ENCODE measurements at places on chromosomes 11 and 22.

GRCh38 chr11:2387266-2387987 lies 10.3 kb downstream of the CD81 start:
- no peak for DNase-seq

- DNase-seq = no peak
These were observed 941.0 kb upstream of the CHORDC1 start for GRCh38 chr11:91163619-91164451.

GRCh38 chr11:986270-986951 lies 50.1 kb downstream of the MUC6 start:
- DNase-seq = no peak

GRCh38 chr22:46408568-46409506 lies 73.3 kb downstream of the TRMU start:
- no peak for DNase-seq

GRCh38 chr22:36192542-36192941 lies 9.1 kb downstream of the APOL4 start:
- no peak for DNase-seq

DNA sequence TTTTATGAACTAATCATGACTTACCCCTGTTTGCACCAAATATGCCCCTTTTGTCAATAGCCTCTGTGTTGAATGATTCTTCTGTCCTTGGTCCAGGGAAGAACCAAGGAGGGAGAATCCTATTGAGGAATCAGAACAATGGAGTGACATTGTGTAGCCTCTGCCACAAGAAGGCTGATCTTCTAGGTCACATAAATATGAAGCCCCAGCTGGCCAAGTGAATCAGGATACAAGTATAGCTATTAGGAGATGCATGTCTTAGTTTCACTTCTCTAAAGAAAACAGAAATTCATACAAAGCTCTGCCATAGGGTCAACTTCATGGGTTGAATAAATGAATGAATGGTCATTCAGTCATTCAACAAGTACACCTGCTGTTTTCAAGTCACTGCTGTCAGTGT lies 118.2 kb upstream of the BLID start:
- no peak for DNase-seq

- no peak for DNase-seq
These were observed 50.6 kb upstream of the TOP3B start for GRCh38 chr22:22032906-22033802.

DNA sequence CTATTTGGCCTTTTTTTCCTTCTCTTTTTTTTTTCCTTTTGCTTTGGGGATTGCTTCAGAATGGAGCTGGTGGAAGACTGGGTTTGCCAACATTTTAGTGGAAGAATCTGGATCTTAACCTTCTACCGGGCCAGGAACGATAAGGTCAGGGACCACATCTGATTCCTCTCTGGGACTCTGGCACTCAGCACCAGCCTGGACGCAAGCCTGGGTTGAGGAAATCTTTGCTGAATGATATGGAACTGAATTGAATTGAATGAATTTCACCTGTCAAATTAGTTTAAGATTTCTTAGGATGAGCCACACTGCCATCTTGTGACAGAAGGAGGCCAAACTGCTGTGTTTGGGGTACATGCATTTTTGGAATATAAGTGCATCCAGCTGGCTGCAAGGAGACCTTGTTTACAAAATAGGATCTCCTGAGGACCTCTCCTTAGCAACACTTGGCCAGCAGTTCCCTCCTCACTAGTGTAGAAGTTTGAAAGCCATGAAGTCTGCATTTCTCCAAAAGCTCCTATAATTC lies 30.4 kb downstream of the TPBGL start:
- DNase-seq = no peak

DNA sequence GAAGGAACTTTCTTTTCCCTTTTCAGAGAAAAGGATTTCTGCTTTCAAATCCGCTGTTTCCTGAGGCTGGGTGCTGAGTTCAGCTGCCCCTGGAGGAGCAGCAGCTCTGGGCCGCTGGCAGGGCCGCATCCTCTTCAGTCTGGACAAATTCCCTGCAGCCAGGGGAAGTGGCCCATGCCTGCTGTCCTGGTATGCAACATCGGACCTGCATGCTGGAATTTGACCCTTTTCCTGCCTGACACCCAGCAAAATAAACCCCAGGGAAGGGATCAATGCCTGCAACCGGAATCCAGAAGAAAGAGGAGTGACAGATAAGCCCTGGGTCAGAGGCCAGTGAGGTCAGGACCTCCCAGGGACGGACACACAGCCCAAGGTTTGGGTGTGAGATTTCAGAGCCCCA lies 54.1 kb upstream of the LINC01488 start:
- DNase-seq = no peak

- no peak for DNase-seq
These were observed 58.6 kb downstream of the BRD1 start for GRCh38 chr22:49768951-49769690.

- DNase-seq = no peak
These were observed 22.1 kb upstream of the BDNF start for GRCh38 chr11:27722117-27722952.

- DNase-seq = peak; percentile 64
These were observed 12.1 kb upstream of the NFAM1 start for GRCh38 chr22:42444077-42444904.

DNA sequence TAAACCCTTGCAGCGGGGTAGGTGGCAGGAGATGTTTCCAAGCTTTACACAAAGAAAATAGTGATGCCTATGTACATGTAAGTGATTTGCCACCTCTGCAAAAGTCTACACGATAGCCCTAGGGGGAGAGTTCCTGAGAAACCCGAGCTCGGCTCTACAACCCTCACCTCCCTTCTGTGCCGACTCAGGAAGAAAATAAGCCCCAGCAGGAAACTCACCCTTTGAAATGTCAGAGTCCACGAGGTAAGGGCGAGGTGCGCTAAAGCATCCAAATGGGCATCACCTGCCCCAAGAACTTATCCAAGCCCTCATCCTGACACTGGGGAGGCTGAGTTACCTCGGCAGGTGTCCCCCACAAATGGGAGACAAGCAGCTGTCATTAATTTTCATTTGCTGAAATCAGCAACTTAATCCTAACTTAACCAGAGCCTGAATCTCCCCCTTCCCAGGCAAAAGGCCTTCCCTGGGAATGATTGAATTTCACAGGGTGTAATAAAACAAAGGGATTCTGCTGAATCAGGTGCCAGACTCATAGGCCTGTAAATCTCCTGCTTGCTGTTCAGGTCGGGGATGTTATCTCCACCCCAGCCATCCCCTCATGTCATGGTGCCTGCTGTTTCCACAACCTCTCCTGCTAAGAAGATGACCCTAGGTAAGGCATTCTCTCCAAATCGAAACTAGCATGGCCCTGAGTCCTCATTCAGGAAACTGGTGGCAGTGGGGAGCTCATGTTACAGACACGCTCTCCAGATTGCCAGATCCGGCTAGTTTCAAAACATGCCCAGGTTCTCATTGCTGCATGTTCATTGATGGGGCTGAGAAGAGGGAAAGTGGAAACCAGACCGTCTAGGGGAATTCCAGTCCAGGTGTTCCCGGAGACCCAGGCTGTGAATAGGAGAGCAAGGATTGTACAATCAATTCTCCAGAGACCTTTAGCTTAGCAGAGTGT lies 105.3 kb upstream of the KIRREL3 start:
- DNase-seq = no peak

DNA sequence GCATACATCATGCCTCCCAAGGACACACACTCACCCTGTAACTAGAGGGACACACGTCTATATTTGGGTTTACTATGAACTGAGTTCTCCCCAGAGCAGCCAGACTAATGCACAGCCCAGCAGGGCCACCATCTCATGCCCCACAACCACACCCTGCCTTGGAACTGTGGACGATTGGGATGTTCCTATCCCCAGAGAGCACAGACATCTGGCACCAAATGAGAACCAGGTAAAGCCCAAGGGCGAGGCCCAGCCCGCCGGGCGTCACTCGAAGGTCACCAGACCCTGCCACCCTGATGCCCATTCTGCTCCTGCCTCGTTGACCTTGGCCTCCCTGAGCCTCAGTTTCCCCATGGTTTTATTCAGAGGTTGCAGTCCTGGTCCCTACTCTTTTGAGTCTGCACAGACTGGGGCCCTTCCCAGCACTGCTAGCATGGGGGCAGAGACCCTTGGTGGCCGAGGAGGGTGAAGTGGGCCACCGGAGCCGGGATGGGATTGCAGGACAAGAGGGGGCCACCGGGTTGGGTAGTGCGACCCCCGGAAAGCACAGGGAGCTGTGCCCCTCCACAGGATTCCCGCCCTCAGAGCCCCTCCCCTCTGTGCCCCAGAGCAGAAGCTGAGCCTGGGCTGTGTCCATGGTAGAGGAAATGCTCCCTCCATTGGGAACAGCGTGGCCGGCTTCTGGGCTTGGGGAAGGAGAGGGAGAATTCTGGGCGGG lies 56.8 kb downstream of the IGLL5 start:
- DNase-seq = no peak

DNA sequence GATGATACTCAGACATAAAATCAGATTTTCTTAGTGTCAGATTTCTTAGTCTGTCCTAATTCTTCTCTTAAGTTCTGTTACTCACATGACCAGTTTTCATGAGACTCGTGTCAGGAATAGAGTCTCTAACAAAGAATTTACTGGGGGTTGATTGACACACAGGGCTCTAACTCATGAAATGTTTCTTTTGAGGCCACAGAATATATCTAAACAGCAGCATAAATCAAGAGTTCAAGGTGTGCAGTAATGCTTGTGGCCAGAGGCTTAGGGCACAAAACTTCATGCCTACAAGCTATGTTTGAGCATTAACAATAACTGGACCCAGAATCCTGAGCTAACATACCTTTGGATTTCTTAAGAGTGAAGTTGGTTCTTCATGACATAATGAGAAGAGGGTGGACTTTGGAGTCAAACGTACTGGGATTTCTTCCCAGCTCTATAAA lies 237.2 kb downstream of the DDX10 start:
- DNase-seq = no peak

- no peak for DNase-seq
These were observed 106.4 kb upstream of the TENM4 start for GRCh38 chr11:79547256-79547655.

DNA sequence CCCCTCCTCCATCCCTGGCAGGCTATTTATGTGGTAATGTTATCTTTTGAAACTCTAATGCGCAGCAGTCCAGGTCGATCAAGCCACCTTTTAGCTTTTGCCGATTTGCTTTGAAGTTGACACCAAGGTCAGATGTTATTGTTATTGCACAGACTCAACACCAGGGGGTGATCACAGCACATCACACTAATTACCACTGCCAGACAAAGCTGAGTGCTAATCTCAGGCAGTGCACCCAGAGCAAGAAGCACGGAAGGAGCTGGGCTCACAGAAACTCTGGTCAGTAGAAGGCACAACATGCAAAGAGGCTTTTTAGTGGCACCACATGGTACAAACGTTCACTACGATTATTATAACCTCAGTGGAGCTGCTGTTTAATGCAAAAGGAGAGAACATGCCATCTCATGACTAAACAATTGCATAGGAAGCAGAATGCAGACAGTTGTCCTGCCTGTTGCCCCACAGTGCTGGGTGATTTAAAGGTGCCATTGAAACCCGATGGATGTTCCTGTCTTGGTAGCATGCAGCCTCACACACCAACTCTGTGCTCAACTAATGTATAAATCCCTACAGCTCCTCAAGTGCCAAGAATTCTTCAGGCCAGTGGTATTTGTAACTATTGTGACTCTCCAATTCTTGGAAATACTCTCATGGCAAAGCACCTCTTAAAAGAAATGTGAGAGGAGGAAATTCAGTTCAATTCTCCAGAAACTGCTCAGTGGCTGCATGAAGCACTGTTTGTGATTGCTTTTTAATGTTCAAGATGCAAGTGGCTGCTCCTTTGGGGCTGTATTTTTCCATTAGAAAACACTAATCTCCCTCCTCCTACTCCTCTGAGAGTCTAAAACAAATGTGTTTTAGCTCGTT lies 353.9 kb upstream of the DDI1 start:
- no peak for DNase-seq

DNA sequence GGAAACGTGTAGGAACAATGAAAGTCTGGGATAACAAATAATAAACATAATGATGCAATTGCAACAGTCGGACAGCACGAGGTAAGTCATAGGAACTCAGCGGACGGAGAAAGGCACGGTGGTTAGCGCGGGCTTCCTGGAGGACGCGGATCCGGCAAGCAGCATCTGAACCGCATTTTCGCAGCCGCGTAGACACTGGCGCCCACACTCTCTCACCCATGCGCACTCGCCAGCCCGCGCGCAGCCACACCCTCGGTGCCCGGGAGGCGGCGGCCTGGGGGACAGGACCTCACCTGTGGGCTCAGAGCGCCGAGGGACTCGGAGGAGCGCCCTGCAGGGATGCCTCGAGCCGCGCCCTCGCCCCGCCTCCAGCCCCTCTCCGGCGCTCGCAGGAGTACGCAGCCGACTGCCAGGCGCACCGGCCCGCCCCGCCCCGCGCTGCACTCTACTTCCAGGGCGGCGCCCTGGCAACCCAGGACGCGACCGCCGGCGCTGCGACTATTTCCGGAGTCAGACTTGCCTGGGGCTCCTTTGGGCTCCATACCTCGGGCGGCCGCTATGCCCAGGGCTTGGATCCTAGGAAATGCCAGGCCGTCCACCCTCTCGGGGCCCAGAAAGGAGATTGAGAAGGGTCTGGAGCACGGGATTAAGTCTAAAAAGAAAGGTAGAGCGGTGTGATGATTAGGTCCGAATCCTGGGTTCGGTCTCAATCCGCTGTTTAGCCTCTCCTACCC lies at the start of gene TTLL1:
TSS of gene TTLL1 (minus strand) at position 408 of the 734 bp plus-strand sequence. CDS start 13,805 bp downstream, outside the sequence.
- DNase-seq = peak; percentile 82

GRCh38 chr11:1918436-1919315 lies 827 bp upstream of the TNNT3 start:
- DNase-seq = no peak

DNA sequence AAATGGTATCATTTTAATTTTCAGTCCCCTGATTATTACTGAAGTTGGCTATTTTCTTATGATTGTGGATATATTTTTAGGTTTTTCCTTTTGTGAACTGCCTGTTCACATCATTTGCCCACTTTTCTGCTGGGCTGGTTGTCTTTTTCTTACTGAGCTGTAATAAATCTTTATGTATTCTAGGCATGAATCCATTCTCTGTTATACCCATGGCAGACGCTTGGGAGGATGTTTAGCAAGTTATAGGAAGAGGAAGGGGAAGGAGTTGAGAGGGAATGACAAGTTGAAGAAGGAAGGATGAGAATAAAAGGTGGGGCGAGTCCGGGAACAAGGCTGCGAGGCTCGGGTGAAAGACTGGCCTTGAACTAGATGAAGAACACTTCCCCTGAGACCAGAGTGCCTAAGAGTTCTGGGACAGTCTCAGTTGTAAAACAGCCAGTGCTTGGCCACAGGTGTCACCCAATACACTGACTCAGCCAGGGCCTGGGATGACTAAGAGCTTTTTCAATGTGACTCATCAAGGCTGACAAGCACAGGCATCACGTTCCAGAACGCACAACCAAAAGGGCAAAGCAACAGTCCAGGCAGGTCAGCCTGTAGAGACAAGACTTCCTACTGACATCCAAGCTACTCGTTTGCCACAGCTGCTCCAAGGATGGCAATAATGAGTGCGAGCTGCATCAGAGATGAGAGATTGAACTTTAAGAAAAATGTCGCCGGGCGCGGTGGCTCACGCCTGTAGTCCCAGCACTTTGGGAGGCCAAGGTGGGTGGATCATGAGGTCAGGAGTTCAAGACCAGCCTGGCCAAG lies 35.2 kb downstream of the LRFN4 start:
- peak; percentile 23 for DNase-seq

Measured in activated T-helper 9 cell treated with anti-CD3 and anti-CD28 coated beads, Interleukin-2, amount 50 U/mL, for 16 hours (primary cell).